ENCODE measurements at places on chromosomes 6 and 20.

GRCh38 chr20:58713801-58714339 is 21.3 kb downstream of the NPEPL1 start:
- no peak for DNase-seq

DNA sequence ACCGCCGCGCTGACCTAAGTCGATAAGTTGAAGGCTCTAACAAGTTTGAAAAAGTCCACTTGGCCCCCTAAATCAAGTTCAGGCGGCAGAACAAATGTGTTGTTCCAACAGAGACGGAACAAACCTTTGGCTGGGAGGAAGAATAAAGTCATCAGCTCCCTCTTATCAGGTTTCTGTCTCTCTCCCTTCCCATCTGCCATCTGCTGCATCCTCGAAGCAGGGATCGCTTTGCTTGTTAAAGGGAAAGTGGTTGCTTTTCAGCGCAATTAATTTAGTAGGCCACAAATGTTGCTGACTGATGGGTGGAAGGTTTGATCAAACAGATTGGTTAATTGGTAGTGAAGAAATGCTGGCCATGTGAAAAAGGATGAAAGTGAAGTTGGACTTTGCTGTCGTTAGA is 64.3 kb downstream of the CDH4 start:
- DNase-seq = no peak

- no peak for DNase-seq
Measured at GRCh38 chr6:22284666-22285065, 12.2 kb downstream of the PRL start.

DNA sequence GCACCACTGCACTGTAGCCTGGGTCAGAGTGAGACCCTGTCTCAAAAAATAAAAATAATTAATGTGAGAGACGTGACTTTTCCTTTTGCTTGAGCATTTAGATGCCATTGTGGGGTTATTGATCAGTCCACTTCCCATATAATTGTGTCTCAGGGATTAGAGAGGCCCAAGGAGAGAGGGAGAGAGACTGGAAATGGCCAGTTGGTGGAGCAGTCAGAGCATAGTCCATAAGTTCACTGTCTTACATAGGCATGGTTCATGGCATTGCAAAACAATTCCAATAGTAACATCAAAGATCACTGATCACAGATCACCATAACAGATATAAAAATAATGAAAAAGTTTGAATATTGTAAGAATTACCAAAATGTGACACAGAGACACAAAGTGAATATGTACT is 15.2 kb upstream of the SDHAF4 start:
- DNase-seq = no peak

GRCh38 chr6:109687271-109687761 is 3.7 kb downstream of the AK9 start:
- no peak for DNase-seq

Measured in stimulated activated CD8-positive, alpha-beta memory T cell treated with anti-CD3 and anti-CD28 coated beads, Interleukin-2, amount 100 ng/mL, for 48 hours (primary cell).